ENCODE measurements at places on chromosomes 11 and 22.
A peak's percentile ranks its signal among the peaks of the same experiment; 100 is the strongest.

- DNase-seq, result no peak
These were observed 431.9 kb downstream of the MIAT start for GRCh38 chr22:27089264-27089663.

DNA sequence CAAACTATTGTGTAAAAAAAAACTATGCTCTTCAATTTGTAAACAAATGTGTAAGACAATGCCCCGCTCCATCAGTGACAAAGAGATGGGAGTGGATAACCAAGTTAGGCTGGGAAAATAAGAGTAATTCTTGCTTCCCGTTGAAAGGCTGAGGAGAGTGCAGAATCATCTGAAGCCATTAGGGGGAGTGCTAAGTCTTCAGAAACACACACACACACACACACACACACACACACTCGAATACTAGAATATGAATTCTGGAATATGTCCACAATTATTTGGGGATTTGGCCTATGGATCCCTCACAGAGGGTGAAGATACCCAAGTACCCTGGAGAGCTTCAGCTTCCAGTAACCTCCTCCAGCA, 27.8 kb upstream of the ROBO3 start:
- DNase-seq, result peak; percentile 24

DNA sequence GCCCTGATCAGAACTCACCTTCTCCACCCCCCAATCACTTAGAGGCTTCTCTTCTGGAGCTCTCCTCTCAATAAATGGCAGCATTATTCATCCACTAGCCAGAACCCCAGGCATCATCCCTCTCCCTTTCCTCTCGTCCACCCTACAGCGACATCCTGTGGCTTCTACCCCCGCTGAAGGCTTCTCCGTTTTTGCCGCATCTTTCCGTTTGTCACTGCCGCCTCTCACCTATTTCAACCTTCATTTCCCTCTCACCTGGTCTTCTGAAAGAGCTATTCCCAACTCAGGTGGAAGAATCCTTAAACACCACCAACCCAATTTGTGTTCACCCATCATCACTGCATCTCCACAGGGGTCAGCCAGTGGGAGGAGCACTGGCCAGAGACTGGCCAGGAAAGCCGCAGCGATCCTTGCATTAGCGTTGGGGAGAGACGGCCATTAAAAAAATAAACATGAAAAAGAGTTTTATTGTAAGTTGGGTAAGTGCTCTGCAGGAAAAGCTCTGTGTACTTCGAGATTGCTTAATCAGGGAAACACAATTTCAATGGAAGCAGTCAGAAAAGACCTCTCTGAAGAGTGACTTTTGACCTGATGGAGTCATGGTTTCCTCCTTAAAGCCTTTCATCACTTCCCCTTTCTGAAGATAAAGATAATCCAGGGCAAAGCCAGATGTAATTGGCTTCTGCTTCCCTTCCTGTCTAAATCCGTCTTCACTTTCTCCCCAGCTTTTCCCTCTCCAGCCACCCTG, 36.7 kb downstream of the SPATA19 start:
- no peak for DNase-seq

DNA sequence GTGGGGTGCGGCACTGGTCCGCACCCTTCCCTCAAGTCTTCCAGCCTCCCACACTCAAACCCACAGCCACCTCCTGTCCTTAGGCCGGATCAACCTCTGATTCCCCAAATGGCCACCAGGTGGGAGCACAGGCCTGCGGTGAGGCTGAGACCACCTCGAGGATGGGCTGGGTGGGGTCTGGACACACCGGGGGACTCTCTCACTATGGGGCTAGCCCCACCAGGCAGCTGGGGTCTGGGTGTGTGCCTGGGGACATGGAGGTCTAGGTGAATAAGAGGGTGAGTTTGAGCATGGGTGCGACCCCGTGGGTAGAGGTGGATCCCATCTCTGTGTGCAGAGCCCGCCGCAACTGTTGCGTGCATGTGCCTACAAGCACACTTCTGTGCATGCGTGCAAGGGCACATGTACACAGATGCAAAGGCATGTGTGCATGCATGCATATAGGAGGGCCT, 32.6 kb downstream of the MYO18B start:
- no peak for DNase-seq

All from CD4-positive, alpha-beta T cell treated with Interleukin-17A for 1 hour (primary cell).